ENCODE measurements at places on chromosomes 3 and 15. TPM values are rescaled to one million over a fixed set of nuclear protein-coding genes. Genes with fewer than 3 reads are reported as not detected.

NCBP2 gene
- 60.2 TPM for total RNA-seq

RHOV gene
- total RNA-seq, result not detected

EXD1 gene
- not detected for total RNA-seq

IL1RAP gene
- total RNA-seq, result 7.9 TPM

SLC51A gene
- total RNA-seq, result not detected

FEZF2 gene
- total RNA-seq, result not detected

VIPR1 gene
- total RNA-seq, result not detected

TRIM42 gene
- not detected for total RNA-seq
